ENCODE measurements at places on chromosomes 11 and 22.
A peak's percentile ranks its signal among the peaks of the same experiment; 100 is the strongest.

- no peak for DNase-seq
Observed at GRCh38 chr11:64800303-64801157, 2.5 kb downstream of the MAP4K2 start.

DNA sequence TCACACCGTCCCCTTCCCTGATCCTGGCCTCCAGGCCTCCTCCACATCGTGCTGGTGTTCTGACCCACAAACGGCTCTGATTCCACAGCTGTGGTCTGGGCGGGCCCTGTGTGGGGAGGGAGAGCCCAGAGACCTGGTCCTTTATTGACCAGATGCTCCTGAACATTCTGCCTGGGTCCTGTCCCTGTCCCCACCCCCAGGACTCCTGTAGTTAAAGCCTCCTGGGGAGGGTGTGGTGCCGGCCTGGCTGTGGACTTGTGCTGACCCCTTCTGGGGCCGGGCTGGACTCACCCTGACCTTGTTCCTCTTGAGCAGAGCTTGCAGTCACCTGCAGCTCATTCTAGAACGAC lies 128.7 kb downstream of the CTTN start:
- DNase-seq, result no peak

GRCh38 chr22:28799606-28800307 lies 612 bp downstream of the XBP1 start:
- peak; percentile 70 for DNase-seq

GRCh38 chr22:30591191-30591587 lies 521 bp downstream of the PES1 start:
- no peak for DNase-seq

DNA sequence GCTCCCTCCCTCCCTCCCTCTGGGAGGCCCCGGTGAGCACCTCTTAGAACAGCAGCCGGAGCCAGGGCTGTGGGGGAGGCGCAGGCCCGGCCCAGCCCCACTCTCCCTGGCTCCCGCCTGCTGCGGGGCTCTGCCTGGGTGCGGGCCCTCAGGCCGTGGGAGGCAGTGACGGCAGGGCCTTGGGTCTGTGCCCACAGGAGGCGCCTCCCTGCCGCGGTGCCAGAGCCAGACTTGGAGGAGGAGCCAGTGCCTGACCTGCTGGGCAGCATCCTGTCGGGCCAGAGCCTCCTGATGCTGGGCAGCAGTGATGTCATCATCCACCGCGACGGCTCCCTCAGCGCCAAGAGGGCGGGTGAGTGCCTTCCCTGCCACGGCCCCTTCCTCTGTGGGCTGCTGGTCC lies 9.5 kb downstream of the IRF7 start:
- no peak for DNase-seq
